ENCODE measurements at places on chromosomes 4 and X. TPM values are rescaled to one million over a fixed set of nuclear protein-coding genes. Genes with fewer than 3 reads are reported as not detected.

The ASB12 gene
- total RNA-seq = not detected

DNA sequence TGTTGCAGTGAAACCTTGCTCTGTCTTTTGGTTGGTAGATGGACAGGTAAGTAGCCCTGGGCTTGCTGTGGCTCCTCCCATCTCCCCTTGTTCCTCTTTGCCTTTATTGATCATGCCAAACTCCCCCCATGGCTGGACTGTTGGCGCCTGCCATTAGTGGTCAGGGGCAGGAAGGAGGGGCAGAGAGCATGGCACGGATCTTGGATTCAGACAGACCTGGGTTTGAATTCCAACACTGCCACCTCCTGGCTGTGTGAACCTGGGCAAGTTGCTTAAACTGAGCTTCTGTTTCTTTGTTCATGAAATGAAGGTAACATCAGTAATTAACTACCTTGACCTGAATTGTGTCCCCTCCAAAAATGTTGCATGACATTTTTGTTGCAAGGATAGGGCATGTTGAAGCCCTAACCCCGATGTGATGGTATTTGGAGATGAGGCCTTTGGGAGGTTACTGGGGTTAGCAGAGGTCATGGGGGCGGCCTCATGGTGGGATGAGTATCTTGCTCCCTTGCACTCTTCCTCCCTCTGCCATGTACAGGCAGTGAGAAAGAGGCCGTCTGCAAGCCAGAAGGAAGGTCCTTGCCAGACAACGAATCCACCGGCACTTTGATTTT lies 6.0 kb downstream of the SLC2A9 start:
- H3K4me3 ChIP-seq = no peak overlapping the region
- H3K36me3 ChIP-seq = no peaks in the 10 kb centered on the region
- peak; percentile 42 for DNase-seq
- no peak overlapping the region for H3K27ac ChIP-seq
- H3K4me1 ChIP-seq = no peaks in the 10 kb centered on the region
- no peaks in the 10 kb centered on the region for H3K27me3 ChIP-seq

DNA sequence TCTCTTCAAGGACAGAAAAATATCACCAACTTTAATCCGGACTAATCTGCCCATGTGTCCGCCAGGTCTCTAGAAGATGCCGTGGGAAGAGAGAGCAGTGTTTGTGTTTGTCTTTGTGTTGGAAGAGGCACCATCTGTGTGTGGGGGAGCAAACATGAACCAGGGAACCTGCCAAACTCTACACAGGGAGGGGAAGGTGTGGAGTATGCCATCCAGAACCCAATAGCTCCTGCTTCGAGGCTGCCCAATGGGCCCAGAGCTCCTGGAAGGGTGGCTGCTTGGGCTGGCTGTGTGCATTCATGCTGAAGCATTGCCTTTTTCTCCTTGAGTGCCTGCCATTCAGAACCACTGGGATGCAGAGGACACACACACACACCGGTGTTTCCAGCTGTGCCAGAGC lies 536.2 kb downstream of the MID1IP1 start:
- H3K36me3 ChIP-seq = no peaks in the 10 kb centered on the region
- DNase-seq = no peak
- no peaks in the 10 kb centered on the region for H3K4me1 ChIP-seq

GRCh38 chr4:168805341-168805740 lies 204.7 kb downstream of the CBR4 start:
- no peak for DNase-seq
- no peaks in the 10 kb centered on the region for H3K27me3 ChIP-seq
- H3K27ac ChIP-seq = no peak overlapping the region
- peaks cover 6% of the 10 kb centered on the region for H3K4me1 ChIP-seq
- no peaks in the 10 kb centered on the region for H3K36me3 ChIP-seq

DNA sequence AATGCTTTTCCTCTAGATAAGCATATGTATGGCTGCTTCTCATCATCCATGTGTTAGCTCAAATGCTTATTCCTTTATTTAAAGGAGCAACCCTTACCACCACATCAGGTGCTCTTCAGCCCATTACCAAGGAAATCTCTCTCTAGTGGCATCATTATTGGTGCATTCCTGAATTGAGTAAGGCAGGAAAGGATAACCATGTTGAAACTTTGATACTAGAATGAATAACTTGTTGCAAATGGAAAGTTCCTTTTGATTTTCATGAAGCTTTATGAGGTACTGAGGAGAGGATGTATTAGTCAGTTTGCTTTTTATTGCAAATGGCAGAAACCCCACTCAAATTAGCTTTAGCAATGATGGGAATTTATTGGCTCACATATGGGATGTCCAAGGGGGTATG lies 212.3 kb upstream of the FGF13 start:
- H3K27ac ChIP-seq = no peak overlapping the region
- H3K36me3 ChIP-seq = no peaks in the 10 kb centered on the region
- no peaks in the 10 kb centered on the region for H3K27me3 ChIP-seq
- no peak for DNase-seq
- no peak overlapping the region for H3K4me3 ChIP-seq

The FAM241A gene
- total RNA-seq = under 0.01 TPM

GRCh38 chr4:175234162-175234561 lies 316.0 kb downstream of the ADAM29 start:
- no peaks in the 10 kb centered on the region for H3K4me1 ChIP-seq
- no peak overlapping the region for H3K4me3 ChIP-seq
- no peaks in the 10 kb centered on the region for H3K36me3 ChIP-seq
- no peaks in the 10 kb centered on the region for H3K27me3 ChIP-seq
- DNase-seq = no peak

The STK32B gene
- 5.8 TPM for total RNA-seq

DNA sequence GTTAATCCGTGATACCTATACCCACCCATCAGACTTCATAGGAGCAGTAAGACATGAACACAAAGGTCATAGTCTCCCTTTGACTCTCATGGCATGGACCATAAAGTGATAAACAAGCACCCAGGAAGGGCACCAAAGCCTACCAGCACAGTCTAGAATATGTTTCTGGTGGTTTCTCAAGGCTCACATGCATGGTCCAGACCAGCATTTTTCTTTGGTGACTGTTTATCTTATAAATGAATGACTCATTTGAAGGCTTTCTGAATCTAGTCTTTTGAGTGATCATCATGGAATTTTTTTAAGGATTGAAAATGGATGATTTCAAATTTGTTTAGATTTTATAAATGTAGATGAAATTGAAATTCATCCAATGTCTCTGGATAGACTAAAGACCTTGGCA lies 32.0 kb upstream of the AMELX start:
- no peak overlapping the region for H3K27ac ChIP-seq
- no peaks in the 10 kb centered on the region for H3K36me3 ChIP-seq
- peak; percentile 76 for DNase-seq
- no peak overlapping the region for H3K4me3 ChIP-seq
- no peaks in the 10 kb centered on the region for H3K27me3 ChIP-seq
- peaks cover 7% of the 10 kb centered on the region for H3K4me1 ChIP-seq

- peak; percentile 54 for DNase-seq
- no peak overlapping the region for H3K4me3 ChIP-seq
- no peaks in the 10 kb centered on the region for H3K27me3 ChIP-seq
Observed at GRCh38 chrX:10514891-10515290, 105.5 kb downstream of the MID1 start.

GRCh38 chrX:150536455-150537116 lies 31.8 kb upstream of the MTM1 start:
- no peaks in the 10 kb centered on the region for H3K36me3 ChIP-seq
- H3K27me3 ChIP-seq = no peaks in the 10 kb centered on the region
- H3K4me3 ChIP-seq = no peak overlapping the region
- no peak overlapping the region for H3K27ac ChIP-seq
- no peak for DNase-seq

The PLA2G12A gene
- total RNA-seq = 17.4 TPM

DNA sequence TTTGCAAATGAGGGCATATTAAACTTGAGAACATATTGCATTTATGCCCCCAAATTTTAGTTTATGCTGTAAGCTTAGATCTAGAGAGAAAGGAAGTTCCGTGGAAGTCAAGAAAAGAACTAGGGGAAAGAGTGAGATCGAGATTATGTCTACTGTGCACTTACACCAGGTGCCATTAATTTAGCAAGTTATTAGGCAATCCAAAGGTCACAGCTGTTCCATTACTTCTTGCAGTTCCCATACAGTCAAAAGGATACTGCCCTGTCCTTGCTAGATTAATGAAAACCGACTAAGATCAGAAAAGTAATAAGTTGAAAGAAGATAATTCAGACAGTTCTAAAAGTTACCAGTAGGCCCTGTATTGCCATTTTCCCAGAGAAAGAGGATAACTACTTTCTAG lies 49.3 kb upstream of the SLC7A11 start:
- no peaks in the 10 kb centered on the region for H3K27me3 ChIP-seq
- no peak for DNase-seq
- no peak overlapping the region for H3K4me3 ChIP-seq
- H3K4me1 ChIP-seq = no peaks in the 10 kb centered on the region
- H3K27ac ChIP-seq = no peak overlapping the region

GRCh38 chr4:56874166-56874565 lies 33.5 kb upstream of the REST start:
- no peak overlapping the region for H3K27ac ChIP-seq
- peaks cover 1% of the 10 kb centered on the region for H3K27me3 ChIP-seq
- no peaks in the 10 kb centered on the region for H3K36me3 ChIP-seq
- H3K4me3 ChIP-seq = no peak overlapping the region

The MAGED4B gene
- total RNA-seq = 35.5 TPM

DNA sequence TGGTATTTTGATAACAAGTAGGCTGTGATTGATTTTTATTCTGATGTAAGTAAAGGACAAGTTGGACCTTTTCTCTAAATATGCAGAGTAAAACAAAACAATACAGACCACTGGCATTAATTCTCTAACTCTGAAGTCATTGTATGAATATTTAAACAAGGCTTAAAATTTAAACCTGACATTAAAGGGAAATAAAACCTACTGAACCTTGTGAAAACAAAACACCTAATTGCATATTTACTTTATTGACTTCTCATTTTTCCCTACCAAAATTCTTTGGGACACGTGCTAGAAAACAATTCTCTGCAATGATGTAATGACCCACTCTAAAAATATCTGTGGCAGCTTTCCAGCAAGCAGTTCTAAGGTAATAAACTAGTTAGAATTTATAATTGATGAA lies 369.7 kb upstream of the TRAM1L1 start:
- H3K36me3 ChIP-seq = no peaks in the 10 kb centered on the region
- H3K27ac ChIP-seq = no peak overlapping the region
- DNase-seq = no peak

DNA sequence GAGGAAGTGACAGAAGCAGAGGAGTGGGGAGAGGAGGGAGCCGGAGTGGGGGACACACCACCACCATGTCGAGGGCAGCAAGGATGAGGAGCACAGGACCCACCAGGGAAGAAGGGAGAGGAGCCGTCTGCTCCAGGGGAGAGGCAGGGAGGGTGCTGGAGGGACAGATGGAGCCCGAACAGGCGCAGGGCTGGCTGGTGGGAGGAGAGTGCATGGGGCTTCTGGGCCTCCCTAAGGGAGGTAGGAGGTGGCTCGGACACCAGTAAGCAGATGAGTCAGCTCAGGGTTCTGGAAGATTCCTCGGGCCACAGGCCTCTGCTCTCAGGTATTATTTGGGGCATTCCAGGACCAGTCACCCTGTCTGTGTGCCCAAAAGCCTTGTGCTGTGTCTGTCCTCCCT lies 29.8 kb downstream of the ATP2B3 start:
- no peaks in the 10 kb centered on the region for H3K4me1 ChIP-seq
- no peak for DNase-seq
- H3K4me3 ChIP-seq = no peak overlapping the region
- H3K27ac ChIP-seq = no peak overlapping the region
- H3K36me3 ChIP-seq = no peaks in the 10 kb centered on the region

DNA sequence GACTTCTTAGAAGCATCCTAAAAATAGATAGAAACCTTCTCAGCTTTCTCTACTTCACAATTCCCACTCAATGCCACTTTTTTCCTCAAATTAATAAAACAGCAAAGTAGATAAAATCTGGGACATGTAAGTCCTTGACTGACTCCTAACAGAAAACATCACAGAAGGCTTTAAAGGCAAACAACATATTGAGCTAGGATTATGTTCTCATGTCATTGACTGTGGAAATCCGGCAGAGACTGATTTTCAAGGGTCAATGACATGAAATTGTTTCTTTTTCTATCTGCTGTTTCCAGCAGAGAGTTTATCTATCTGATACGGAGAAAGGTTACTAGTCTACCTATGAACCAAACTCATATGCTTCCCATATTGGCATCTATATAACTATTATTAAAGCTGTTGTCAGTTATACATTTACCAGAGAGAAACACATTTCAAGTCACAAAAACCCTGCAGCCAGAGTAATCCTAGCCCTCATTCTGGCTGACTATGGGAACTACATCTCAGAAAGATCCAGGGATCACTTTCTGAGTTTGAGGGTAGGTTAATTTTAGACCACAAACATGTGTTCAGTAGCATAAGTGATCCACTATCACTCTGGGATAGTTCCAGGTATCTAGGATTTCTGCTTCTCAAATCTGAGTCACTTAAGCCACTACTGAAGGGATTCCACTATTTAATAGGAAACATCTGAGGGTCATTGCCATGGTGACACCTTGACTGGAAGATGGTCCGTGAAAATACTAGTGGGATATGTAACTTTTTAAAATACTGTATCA lies 147.6 kb downstream of the PPP3CA start:
- peaks cover 2% of the 10 kb centered on the region for H3K4me1 ChIP-seq
- H3K36me3 ChIP-seq = no peaks in the 10 kb centered on the region
- no peaks in the 10 kb centered on the region for H3K27me3 ChIP-seq
- peak; percentile 83 for DNase-seq

DNA sequence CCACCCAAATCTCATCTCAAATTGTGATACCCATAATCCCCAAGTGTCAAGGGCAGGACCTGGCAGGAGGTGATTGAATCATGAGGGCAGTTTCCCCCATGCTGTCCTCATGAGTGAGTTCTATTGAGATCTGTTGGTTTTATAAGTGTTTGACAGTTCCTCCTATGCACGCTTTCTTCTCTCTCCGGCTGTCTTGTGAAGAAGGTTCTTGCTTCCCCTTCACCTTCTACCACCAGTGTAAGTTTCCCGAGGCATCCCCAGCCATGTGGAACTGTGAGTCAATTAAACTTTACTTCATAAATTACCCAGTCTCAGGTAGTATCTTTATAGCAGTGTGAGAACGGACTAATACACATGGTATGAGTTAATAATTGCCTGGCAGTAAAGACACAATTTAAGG lies 581.7 kb upstream of the AMOT start:
- no peak overlapping the region for H3K4me3 ChIP-seq
- H3K4me1 ChIP-seq = no peaks in the 10 kb centered on the region
- H3K27ac ChIP-seq = no peak overlapping the region

GRCh38 chr4:94507708-94508107 lies 56.0 kb downstream of the PDLIM5 start:
- H3K36me3 ChIP-seq = no peaks in the 10 kb centered on the region
- H3K27me3 ChIP-seq = no peaks in the 10 kb centered on the region
- H3K27ac ChIP-seq = peak overlapping the region; percentile 88

The CDS1 gene
- under 0.01 TPM for total RNA-seq
